ENCODE measurements at places on chromosomes 7 and 10.

- DNase-seq, result no peak
Measured at GRCh38 chr7:39565538-39565937, 666 bp upstream of the YAE1 start.

DNA sequence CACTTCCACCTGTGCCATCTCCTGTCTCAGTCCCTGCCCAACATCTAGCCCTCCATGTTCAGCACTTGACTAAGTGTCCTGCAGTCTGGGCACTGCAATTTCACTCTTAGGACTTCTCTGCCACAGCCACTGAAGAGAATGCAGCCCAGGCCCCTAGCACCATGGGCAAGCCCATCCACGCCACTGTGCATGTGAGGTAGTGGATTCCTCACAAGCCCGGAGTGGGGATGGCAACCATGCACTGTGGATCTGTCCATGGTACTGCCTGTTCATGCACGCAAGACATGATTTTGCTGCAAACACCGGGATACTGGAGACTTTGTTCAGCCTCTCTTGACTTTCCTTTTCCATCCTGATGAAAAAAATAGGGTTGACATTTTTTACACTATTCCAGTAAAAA, 12.3 kb downstream of the DDC start:
- DNase-seq, result no peak

DNA sequence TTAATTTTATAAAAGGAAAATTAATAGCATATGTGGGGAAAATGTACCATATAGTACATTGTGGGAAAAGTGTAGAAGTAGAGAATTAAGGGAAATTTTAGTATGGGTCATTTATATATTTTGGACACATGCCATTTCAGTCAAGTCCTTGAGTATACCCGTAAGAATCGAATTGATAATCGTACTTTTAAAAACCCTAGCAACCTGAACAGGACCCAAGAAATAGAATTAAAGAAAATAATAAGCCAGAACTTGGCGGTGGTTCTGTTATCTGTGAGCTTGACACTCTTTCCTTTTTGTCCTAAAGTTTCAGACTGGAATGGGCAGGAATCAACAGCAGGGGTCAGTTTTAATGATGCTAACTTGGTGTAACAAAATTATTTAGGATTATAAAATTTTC, 221.0 kb downstream of the CDK14 start:
- no peak for DNase-seq

DNA sequence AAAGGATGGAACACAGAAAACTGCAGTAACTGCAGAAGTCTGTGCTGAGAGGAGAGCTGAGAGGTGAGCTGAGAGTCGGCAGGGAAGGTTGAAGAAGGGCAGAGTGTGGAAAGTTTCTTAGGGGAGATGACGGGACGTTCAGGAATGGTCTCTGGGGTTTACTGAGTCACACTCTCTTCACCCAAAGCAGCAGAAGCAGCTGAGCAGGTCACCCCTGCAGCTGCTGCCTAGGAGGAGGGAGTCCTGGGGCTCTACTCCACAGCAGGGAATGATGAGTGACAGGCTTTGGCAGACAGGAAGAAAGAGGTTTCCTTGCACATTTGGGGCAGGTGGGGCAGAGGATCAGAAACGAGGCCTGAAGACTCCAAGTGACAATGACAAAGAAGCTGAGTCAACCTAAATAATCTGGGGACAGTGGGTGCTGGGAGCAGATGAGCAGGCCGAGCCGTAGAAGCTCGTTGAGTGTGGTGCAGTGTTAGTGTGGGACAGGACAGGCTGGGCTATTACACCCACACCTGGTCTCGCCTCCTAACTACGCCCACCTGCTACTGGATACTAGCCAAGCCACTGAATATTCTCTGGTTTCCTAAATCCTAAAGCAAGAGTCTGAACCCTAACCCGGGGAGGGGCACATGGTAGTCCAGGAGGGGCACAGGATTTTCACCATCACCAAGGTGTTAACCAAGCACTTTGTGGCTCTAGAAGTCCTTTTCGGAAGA, 24.9 kb downstream of the BEND7 start:
- DNase-seq, result peak; percentile 5

- DNase-seq, result no peak
Measured at GRCh38 chr7:30080818-30081217, 52.6 kb downstream of the PLEKHA8 start.

- no peak for DNase-seq
Measured at GRCh38 chr10:71238626-71239025, 26.3 kb downstream of the UNC5B start.

GRCh38 chr10:133245439-133246235, 8.0 kb downstream of the VENTX start:
- DNase-seq, result no peak

DNA sequence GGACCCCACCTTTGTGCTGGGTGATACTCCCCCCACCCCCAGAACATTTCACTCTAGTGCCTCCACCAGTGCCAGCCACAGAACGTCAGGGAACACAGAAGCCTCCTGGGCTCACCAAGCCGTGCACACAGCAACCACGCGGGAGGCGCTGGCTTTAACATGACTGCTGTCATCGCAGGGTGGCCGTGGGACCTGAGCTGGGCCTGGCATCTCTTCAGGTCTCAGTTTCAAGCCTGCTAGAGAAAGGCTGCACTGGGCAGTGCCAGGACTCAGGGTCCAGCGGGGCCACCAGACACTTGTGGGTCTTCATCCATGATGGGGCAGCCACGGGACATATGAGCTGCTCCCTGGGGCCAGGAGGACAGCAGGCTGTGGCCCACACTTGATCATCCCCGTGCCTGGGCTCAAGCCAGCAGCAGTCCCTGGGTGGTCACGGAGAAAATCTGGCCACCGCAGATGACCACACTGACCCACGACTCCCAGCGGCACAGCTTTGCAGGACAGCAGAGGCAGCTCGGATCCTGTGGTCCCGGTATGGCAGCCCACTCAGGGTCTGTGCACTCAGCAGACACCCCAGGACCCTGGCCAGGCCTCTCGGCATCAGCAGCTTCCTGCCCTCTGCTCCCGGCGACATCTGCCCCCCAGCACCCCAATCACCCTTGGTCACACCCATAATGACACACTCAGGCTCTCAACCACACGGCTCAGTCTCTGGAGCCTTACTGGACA, 44.2 kb downstream of the CAMK2B start:
- DNase-seq, result no peak

DNA sequence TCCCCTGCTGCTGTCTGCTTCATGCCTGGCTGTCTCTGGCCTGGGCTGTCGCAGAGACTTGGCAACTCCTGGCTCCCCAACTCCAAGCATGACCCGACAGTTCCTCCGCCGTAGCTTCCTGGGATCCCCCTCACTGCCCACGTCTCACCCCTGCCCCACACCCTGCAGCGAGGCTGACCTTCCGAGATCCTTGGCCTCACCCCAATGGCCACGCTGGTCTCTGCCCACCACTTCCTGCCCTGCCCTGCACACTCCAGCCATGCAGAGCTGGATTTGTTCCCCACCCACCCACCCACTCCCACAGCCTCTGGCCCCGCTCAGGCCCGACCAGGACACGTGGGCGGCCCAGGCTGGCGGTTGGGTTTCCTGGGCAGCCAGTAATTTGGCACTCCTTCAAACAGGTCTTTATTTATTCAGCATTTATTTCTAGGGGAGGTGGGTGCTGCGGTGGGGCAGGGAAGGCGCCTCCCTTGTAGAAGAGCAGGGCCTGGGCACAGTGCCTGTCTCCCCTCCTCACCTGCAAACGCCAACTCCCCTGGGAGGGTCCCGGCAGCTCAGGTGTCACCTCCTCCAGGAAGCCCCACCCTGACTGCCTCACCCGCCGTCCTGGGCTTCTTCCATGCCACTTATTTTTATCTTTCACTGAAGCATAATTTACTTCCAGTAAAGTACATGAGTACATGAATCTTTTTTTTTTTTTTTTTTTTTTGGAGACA, 25.5 kb downstream of the GTF2IRD1 start:
- DNase-seq, result no peak

DNA sequence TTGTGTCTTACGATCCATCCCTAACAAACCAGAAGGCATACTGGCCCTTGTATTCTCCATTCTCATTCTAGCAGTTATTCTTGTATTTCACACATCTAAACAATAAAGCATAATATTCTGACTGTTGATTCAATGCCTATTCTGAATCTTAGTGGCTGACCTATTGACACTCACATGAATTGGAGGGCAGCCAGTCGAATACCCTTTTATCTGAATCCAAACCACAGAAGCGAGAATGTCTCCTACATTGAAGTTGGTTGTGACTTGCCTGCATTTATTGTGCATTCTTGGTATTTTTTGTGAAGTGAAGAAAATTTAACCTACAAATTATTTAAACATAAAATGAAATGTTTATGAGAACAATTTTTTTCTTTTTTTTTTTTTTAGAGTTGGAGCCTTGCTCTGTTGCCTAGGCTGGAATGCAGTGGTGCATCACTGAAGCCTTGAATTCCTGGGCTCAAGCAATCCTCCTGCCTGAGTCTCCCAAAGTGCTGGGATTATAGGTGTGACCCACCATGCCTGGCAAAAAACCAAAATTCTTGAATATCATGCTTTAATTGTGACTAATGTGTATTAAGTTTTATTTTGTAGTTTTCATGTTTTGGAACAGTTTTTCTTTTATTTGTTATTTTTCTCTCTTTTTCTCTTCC, 22.7 kb downstream of the EXOC4 start:
- DNase-seq, result no peak

- no peak for DNase-seq
Measured at GRCh38 chr7:122884186-122884585, 2.1 kb downstream of the CADPS2 start.

DNA sequence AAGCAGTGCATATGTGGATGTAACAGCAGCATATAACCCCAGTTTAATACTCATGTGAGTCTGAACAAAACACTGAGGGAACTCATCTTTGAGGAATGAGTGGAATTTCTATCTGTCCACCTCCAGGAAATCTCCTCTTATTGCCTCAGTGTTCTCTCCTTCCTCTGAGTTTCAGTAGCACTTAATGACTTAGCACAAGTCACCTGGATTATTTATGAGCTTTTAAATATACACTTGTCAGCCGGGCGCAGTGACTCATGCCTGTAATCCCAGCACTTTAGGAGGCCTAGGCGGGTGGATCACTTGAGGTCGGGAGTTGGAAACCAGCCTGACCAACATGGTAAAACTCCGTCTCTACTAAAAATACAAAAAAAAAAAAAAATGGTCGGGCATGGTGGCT, 4.3 kb downstream of the LRRC20 start:
- peak; percentile 99 for DNase-seq

- DNase-seq, result no peak
Measured at GRCh38 chr7:49860293-49860692, 86.9 kb downstream of the VWC2 start.

GRCh38 chr7:110061387-110061786, 1029.5 kb upstream of the LRRN3 start:
- DNase-seq, result no peak

GRCh38 chr7:269721-270120, 20.2 kb upstream of the FOXL3 start:
- no peak for DNase-seq

- no peak for DNase-seq
Measured at GRCh38 chr10:69961881-69962745, 90.5 kb upstream of the MACROH2A2 start.

DNA sequence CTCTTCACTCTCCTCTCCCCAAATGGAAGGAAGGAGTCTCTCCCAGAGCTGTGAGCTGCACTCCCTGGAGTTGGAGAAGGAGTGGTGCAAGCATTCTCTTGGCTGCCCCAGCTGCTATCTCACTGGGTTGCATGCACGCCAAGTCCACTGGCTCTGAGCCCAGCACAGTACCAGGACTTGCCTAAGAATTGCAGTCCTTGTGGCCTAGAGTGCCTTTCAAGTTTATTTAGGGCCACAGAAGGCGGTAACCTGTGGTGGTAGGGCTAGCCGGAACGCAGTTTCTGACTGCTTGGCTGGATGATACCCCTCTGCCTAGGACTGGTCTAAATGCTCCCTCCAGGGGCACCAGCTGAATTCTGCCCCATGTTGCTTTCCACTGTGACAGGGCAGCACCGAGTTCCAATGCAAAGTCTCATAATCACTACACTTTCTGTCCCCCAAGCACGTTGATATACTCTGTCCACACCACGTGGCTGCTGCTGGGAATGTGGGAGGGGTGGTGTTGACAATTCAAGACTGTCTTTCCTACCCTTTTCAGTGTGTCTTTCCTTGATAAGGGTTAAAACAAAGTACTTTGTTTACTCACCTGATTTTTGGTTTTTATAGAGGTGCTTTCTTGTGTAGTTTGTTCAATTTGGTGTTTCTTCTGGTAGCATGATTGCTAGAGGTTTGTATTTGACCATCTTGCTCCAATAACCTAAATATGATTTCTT, 57.0 kb downstream of the PHTF2 start:
- DNase-seq, result no peak

- DNase-seq, result no peak
Measured at GRCh38 chr10:109959259-109960145, 36.2 kb upstream of the XPNPEP1 start.

GRCh38 chr7:130131964-130132875, 61.9 kb downstream of the KLHDC10 start:
- no peak for DNase-seq

- DNase-seq, result no peak
Measured at GRCh38 chr10:130236711-130237110, 100.5 kb downstream of the GLRX3 start.

DNA sequence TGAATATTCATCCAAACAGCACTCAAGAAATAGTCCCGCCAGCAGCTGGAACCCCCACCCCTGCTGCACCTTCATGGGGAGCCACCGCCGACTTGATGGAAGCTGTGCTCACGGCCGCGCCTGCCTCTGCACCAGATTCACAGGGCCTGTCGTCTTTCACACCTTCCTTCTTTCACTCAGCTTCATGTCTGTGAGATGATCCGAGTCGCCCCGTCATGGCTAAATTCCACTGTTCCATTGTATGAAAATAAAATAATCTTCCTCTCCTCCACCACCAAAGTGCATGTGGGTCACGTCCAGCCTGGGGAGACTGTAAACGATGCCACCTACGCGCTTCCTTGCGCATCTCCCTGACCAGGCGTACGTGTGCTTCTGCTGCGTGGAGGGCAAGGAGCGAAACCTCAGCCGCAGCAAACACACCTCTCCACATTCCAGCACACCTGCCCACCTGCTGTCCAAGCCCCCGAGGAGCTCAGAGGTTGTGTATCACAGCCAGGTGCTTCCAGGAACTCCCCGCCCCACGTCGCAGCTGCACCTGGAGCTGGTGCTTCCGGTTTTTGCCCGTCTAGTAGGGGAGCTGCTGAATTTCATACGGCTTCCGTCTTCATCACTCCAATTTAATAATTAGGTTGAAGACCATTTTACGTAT, 137.0 kb downstream of the PTPRN2 start:
- DNase-seq, result no peak

- DNase-seq, result no peak
Measured at GRCh38 chr7:70353330-70353945, 755.2 kb downstream of the AUTS2 start.

DNA sequence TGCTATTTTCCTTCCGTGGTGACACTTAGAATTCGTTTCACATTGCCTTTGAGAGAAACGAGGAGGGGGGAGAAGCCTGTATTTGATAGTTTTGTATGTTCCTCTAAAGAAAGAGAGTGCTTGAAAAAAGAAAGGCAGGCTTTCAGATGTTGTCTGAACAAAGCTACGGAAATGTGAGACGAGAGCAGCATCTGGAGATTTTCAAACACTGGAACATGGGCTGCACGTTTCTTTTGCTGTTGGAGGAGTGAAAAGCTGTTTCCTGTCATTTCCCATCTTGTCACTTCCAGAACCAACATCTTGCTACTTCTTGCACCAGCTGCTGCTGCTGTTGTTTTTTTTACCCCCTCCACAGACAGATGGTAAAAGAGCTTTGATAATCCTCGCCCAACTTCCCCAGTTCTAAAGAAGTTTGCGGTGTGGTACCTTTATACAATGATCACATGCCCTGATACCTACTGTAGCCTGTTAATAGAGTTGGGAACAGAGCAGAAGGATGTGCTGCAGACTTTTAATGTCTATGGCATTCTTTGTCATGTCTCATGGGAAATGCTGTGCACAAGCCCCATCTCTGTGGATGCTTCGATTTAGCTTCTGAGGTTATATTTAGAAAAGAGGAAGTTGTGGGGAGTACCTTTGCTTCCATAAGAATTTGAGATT, 408.1 kb downstream of the AUTS2 start:
- DNase-seq, result no peak

Data from kidney epithelial cell (primary cell).